ENCODE measurements at places on chromosomes 2 and 18.

GRCh38 chr18:57410749-57411148 lies 24.4 kb upstream of the ONECUT2 start:
- DNase-seq = no peak

- DNase-seq = no peak
Observed at GRCh38 chr2:66567729-66568128, 132.8 kb downstream of the MEIS1 start.

DNA sequence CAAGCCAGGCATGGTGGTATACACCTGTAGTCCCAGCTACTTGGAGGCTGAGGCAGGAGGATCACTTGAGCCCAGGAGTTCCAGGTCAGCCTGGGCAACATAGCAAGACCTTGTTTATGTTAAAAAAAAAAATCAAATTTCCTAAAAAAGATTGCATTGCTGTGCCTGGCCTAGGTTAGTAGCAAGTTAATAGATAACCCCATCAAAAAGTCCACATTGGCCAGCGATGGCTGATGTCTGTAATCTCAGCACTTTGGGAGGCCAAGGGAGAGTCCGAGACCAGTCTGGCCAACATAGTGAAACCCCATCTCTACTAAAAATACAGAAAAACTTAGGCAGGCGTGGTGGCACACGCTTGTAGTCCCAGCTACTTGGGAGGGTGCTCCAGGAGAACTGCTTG lies 38.7 kb downstream of the PARD6G start:
- no peak for DNase-seq

DNA sequence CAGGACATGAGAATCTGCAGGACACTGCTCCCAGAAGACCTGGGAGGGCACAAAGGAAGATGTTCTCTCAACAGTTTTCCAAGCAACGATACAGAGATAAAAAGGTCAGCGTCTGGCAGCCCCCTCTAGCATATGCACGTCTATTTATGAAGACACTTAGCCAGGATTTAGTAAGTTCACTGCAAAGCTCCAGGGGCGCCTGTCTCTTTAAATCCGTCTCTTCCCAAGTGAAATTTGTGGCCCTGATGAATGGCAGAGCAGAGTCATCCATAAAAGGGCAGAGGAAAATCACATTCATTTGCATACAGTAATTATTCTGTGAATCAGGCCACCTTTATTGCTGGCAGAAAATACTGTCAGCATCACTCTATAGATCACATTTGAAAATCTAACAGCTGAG lies 390.9 kb upstream of the SMIM21 start:
- no peak for DNase-seq

GRCh38 chr2:28471214-28471613 lies 24.6 kb upstream of the PLB1 start:
- DNase-seq = no peak

GRCh38 chr2:103402336-103402735 lies 640.5 kb downstream of the TMEM182 start:
- DNase-seq = no peak

DNA sequence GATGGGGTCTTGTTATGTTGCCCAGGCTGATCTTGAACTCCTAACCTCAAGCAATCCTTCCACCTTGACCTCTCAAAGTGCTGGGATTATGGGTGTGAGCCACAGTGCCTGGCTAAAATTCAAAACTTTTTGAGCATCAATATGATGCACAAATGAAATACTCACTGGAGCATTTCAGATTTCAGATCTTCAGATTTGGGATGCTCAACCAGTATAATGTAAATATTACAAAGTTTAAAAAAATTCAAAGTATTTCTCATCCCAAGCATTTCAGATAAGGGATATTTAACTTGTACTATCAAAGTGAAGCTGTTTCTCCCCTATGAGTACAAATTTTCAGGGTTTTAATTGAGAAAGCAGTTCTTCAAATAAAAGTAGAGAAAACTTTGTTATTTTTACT lies 164.1 kb upstream of the CCDC68 start:
- DNase-seq = no peak

DNA sequence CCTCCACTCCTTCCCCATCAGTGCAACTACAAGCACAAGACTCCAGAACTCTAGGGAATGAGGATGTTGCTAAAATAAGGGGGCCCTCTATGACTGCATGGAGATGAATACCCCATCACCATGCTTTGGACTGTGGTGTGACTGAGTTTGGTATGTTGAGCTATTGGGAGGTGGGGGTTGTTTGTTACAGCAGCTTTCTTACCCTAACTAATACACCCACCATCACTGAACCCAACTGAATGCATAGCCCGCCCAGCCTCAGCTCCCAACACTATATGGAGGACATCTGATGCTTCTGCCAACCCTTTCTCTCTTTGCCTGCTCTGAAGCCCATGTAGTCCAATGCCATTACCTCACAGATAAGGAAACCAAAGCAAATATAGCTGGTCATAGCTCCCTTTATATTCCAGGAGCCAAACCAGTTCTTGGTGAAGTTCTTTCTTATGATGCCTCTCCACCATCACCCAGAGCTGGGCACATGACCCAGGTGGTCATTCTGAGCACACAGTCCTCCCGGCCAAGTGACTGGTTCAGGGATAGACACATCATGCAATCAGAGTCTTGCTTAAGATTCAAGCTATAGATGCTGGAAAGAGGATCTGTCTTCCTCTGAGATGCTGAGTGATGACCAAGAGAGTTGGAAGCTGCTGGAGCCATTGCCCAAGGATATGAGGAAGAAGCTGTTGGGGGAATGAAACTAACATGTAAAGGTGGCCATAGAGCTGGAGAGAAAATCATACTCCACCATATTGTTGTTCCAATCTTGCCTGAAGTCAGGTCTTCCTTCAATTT lies 155.6 kb upstream of the HAAO start:
- DNase-seq = no peak

GRCh38 chr2:138787053-138787666 lies 7.0 kb upstream of the NXPH2 start:
- no peak for DNase-seq

DNA sequence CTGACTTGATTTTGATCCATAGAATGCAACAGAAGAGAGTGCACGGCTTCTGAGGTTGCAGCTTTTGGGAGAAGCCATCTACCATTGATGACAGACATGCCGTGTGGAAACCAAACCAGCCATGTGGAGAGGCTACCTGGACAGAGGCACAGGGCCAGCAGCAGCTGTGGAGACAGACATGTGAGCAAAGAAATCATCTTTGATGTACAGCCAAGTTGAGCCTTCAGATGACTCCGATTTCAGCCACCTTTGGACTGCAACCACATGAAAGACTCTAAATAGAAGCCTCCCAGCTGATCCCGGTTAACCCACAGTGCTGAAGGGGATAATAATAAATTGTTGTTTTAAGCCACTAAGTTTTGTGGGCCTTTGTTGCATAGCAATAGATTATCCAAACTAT lies 54.2 kb downstream of the TSN start:
- DNase-seq = no peak

GRCh38 chr18:50447952-50448351 lies 73.1 kb downstream of the SKA1 start:
- DNase-seq = no peak

Measured in T follicular helper cell (primary cell).